Effector CD8-positive, alpha-beta T cell (primary cell): ENCODE measurements at places on chromosomes 16 and 17.

GRCh38 chr17:78226759-78227454, 4.5 kb upstream of the TMEM235 start:
- no peak for DNase-seq

- no peak for DNase-seq
Measured at GRCh38 chr17:44976206-44976605, 8.1 kb upstream of the C1QL1 start.

GRCh38 chr17:18860161-18860972, 2.4 kb downstream of the PRPSAP2 start:
- DNase-seq, result no peak

DNA sequence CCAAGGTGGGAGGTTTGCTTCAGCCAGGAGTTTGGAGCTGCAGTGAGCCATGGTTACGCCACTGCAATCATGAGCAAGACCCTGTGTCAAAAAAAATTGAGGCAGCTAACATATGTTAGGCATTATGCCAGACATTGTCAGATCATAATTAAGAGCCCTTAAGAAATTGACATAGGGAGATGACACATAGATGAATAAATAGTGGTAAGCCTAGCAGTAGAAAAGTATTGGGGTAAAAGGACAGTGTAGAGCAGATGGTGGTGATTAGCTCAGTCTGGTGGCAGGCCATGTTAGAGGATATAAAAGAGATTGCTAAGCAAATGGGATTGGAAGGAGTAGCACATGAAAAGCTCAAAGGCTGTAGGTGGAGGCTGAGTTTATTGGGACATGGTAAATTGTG, 22.6 kb downstream of the SRCAP start:
- DNase-seq, result no peak

- no peak for DNase-seq
Measured at GRCh38 chr17:55154101-55154500, 110.7 kb upstream of the HLF start.

DNA sequence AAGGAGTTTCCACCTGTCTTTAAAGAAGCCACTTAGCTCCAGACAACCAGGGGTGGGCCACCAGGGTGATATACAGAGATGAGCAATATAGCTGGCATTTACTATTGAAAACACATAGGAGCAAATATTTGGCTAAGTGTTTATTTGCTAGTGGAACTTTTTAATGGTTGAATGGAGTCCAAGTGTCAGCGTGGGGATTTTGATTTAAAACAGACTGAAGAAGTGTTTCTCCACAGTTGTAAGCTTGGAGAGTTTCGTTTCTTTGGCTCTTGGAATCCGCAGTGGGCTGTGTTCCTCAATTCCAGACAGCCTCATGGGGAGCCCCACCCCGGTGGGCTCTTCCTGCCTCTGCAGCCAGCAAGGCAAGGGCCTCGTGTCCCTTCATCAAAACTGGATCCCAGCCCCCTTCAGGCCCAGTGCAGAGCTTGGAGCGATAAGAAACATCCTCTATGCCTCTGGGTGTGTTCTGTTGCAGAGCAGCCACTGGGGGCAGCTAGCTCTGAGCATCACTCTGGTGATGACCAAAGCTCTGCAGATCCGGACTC, 36.1 kb downstream of the NOG start:
- no peak for DNase-seq

GRCh38 chr17:18021372-18021771, 17.6 kb downstream of the ATPAF2 start:
- no peak for DNase-seq
